T-helper 17 cell (primary cell): ENCODE measurements at places on chromosomes 5 and 9.

DNA sequence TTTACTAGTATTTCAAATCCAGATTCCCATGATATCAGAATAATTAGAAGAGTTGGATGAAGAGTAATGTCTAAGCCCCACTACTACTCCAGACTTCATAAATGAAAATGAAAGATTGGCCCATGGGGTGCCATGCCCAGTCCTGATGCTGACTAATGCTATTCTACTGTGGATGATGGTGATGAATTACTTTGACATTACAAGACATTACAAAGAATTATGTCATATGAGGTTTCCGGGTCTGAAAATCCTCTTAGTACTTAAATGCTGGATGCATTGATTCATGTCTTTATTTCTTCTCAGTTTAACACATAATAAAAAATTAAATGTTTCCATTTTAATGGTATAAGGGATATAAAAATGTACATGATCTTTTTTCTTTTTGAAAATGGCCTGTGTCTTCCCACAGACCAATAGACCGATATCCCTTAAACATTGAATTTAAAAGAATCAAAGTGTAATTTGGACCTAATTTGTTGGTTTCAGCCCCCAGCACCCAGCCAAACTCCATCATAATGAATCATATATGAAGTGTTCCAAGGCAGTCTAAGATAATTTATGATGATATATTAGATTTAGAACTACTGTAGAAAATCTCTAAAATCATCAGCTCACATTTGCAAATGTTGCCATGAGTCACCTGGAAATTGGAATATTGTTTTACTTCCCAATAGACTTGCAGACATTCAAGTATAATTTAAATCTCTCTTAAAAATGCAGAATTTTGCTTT, 223.6 kb upstream of the SGCD start:
- DNase-seq, result no peak

DNA sequence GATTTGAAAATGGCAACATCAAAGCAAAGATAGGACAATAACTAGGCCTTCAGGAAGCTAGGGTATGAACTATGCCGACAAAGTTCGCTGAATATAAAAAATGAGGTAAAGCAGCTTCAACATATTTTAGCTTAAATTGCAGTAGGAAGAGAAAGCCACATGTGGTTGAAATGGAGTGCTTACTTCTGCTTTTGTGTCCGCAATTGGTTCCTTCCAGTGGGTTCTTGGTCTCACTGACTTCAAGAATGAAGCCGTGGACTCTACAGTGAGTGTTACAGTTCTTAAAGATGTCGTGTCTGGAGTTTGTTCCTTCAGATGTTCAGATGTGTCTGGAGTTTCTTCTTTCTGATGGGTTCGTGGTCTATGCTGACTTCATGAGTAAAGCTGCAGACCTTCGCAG, 95.2 kb downstream of the APTX start:
- no peak for DNase-seq

- DNase-seq, result no peak
Observed at GRCh38 chr5:102792705-102793104, 37.6 kb downstream of the PAM start.

DNA sequence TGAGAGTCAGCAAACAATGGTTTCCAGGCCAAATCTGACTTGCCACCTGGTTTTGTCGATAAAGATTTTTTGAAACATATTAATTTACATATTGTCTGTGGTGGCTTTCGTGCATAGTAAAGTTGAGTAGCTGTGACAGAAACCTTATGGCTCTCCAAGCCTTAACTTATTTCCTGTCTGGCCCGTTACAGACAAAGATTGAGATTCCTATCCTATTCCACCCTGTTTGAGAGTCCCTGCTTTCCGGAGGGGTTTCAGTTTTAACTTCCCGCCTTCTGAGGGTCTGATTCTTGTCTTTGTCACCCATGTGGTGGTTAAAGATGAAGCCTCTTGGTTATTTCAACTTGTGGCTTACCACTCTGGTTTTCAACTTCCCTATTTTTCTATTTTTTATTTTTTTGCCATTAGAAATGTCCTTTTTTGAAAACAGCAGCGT, 11.4 kb downstream of the OTULIN start:
- no peak for DNase-seq

DNA sequence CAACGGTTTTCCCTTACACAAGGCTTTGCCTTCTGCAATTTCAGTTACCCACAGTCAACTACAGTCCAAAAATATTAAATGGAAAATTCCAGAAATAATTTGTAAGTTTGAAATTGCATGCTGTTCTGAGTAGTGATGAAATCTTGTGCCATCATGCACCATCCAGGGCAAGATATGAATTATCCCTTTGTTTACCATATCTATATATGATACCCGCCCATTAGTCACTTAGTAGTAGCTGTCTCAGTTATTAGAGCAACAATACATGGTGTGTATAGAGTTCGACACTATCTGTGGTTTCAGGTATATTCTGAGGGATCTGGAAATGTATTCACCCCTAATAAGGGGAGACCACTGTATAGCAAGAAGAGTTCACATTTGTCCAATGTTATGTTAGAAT, 29.4 kb downstream of the ERBIN start:
- DNase-seq, result no peak

DNA sequence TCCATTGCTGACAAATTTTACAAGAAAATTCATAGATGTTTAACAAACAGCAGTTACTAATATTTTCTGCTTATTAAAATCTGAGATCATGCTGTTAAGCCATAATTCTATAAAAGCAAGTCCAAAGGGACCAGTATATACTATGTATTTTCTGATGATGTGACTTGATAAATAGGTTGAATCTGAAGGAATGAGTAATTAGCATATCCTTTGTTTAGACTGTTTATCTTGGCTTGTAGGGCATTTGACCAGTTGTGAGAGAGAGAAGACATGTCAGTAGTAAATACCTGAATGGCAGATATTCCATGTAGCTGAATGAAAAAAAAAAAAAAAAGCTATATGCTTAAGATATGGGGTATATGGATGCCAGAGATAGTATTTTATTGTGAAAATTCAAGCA, 14.6 kb downstream of the CPEB4 start:
- DNase-seq, result no peak

DNA sequence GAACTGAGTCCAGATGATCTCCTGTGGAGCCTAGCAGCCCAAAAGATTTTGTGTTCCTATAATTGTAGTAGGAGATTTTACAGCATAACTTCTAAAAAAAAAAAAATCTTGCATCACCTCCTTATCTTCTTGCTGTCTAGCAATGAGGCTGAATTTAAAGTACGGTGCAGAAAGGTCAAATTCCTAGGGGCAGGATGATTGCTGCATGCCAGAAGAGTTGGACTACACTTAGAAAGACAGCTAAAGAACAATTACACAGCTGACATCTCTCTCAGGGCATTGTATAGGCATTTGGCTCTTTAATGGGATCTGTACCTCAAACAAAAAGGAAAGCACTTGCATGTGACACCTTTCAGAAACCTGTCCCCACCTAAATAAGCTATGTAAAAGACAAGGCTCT, 443.2 kb downstream of the HCN1 start:
- no peak for DNase-seq

DNA sequence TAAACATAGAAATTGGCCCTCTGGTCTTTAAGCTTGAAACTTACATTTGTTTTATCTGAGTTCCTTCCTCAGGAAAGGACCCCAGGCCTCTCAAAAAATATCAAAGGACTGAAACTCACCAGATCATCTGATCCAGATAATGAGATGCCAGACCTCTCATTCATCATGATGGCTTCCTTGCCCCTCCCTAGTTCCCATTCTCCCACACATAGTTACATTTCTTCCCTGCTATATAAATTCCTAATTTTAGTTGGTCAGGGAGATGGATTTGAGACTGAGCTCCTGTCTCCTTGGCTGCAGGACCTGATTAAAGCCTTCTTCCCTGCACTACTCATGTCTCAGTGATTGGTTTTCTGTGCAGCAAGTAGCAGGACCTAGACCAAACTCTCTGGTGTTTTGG, 119.4 kb upstream of the SPIN1 start:
- DNase-seq, result no peak

DNA sequence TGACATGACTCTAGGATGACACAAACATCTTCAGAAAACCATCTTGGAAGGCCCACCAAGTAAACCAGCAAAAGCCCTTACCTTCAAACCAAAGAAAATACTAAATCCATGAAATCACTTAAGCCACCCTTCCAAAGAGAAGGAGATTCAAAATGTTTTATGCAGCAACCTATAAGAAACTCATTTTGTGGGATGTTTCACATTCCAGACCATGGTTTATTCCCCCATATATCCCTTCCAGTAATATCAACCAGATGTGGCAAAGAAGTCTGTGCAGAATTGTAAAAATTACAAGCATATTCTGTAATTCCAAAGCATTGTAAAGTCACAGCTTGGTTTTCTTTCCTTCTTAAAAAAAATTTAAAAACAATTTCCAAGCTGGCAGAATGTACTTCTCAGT, 117.4 kb downstream of the SLIT3 start:
- no peak for DNase-seq

DNA sequence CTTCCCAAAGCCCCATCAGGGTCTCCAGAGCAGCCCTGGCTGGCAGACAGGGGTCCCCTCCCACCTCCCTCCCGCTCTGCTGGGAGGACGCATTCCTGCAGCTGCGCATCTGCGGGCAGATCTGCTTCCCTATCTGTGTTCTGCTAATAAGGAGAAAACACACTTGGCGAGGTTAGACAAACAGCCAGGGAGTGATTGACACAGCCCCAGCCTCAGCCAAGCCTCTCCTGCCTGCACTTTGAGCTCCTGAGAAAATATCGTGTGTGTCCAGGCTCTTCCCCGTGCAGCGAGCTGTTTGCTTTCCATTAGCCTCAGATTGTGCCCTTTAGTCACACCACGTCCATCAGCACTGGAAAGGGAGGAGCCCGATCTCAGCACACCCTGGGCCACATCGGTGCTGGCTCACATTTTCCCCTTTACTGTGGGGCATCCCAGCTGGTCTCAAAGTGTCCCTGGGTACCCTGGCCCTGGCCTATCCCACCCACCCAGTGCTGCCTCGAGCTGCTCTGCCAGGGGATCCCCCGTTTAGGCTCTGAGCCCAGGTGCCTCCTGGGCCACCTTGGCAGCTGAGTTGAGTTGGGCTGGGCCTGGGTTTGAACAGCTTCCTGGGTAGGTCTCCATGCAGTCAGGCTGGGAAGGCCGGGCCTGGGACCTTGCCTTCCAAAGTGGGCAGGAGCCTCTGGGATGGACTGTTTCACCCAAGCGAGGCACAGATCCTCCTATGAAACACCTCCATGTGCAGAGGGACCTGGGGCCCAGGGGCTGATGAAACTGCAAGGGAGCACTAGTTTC, 61.1 kb downstream of the BARX1 start:
- DNase-seq, result no peak

- DNase-seq, result no peak
Observed at GRCh38 chr5:118007262-118007661, 981.1 kb downstream of the DTWD2 start.
